ENCODE measurements at places on chromosomes 12 and 14.

DNA sequence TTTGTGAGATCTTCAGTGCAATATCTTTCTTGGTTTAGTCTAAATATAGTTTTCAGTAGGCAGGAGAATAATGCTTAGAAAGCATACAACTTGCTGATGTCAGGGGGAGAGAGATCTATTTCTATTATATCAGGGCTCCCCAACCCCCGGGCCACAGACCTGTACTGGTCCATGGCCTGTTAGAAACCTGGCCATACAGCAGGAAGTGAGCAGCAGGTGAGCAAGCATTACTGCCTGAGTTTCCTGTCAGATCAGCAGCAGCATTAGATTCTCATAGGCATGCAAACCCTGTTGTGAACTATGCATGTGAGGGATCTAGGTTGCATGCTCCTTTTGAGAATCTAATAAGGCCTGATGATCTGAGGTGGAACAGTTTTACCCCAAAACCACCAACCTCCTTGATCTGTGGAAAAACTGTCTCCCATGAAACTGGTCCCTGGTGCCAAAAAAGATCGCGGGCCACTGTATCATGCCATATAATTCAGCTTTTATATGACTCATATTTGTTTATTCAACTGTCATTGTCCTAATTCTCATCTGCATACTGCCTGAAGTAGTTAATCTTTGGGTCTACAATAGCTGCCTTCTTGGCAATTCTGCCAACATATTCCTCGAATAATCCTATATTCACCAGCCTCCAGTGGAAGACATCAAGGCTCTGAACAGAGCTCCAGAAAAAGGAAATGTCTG is 163.6 kb upstream of the DYRK2 start:
- DNase-seq: no peak

GRCh38 chr12:69383074-69383473 is 23.5 kb downstream of the YEATS4 start:
- DNase-seq: no peak

DNA sequence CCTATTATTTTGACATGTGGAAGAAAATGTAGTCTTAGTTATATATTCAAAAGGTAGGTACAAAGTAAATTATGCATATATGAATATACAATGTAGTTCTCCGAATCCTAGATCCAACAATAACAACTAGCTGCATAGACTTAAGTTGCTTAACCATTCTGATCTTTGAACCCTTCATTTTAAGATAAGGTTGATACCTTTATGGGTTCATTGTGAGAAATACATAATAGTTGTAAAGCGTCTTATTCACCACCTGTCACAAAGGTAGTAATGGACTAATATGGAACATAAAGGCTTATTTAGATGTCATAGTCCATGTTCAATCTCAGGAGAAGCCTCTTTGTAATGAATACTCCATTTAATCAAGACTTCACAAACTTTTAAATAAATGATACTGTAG is 263.6 kb downstream of the TMTC2 start:
- no peak for DNase-seq

GRCh38 chr14:63840981-63841380 is 11.8 kb upstream of the SYNE2 start:
- DNase-seq: no peak

GRCh38 chr14:64673748-64674147 is 30.5 kb upstream of the PLEKHG3 start:
- no peak for DNase-seq

- DNase-seq: no peak
Observed at GRCh38 chr14:93006567-93007051, 83.7 kb downstream of the CHGA start.

- no peak for DNase-seq
Observed at GRCh38 chr14:84826294-84826693, 703.6 kb upstream of the FLRT2 start.

- DNase-seq: no peak
Observed at GRCh38 chr12:102478405-102479098, 1.8 kb downstream of the IGF1 start.

- DNase-seq: no peak
Observed at GRCh38 chr12:91991399-91992187, 154.1 kb downstream of the BTG1 start.

DNA sequence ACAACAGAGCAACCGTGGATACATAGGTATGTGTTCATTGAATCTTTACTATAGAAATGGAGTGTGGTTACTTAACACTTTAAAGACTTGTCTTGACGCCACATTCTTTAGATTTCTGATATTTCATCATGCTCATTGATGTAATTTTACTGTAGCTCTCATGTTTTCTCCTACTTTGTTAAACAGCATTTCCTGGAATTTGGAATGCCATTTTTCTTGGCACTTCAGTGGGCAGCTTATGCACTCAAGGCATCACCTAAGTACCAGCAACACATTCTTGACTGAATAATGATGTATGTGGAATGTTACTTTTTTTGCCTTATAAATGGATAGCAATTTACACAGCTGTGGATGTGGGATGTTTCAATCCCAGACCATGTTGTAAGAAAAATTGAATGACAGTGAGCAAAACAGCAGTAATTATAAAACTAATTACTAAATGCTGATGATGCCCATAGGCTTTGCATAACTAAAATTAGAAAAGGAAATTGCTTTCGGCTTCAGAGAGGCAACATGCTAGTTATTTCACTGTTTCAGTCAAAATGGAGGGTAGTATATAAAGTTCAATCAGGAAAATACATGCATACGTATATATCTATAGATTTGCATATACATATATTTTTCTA is 298.5 kb downstream of the NPAS3 start:
- DNase-seq: no peak

DNA sequence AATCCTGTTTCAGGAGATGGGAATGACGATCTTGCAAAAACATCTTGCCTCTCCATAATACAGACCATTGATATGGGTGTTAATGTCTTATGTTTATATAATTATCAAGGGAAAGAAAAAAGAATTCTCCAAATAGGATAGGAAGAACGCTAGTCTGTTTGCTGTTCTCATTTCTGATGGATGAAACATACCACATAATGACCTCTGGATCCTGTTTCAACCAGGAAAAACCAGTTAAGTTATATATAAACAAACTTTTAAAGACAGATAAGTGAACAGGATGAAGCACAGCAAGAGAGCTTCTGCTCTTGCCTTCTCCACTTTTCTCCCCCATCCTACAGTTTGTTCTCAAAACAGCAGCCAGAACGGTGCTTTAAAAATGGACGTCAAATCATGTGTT is 27.8 kb downstream of the COQ6 start:
- no peak for DNase-seq

DNA sequence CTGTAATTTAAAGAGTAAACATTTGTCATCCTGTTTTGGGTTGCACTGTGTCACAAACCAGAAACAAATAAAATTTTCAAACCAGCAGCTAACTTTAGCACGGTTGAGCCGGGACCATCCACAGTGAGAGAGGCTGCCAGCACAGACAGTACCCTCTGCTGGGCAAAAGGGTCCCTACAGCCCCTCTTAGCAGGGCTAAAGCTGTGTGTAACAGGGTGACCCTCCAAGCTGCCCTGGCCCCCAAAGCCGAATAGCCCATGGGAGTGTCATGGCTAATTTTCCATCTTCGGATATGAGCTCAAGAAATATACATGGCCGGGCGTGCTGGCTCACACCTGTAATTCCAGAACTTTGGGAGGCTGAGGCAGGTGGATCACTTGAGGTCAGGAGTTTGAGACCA is 157.1 kb upstream of the GRIN2B start:
- DNase-seq: no peak

DNA sequence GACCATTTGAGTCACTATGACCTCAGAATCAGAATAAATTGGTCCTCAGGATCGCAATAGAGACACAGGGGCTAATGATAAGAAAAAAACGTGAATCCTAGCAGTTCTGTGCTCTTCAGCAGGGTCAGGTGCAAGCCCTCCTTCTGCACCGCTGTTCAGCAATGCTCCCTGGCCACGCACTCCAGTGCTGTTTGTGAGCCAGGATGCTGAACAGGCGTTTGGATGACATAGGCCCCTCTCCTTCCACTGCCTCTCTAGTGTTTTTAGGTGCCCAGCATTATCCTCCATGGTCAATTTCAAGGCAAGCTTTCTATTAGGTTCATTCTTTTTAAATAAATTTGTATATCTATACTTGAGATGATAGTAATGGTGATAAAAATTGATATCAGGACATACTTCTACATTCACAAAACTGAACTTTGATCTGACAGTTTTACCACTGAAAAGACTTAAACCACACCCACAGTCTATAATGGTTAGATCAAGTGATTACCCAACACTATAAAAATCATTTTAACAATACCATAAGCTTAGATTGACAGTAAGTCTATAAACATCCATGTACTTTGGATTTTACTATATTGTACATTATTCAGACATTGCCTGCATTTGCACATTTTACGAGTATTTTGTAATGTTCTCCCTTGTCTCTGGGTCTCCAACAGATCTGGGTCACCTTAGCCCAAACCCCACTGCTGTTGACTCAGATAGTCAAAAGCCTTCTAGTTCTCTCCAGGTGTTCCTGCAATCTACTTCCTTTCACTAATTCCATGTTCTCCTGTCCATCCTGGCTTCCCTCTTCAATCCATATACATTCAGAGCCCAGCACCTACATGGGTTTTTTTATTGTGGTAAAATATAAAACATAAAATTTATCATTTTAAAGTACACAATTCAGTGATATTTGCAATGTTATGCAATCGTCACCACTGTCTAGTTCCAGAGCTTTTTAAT is 114.9 kb upstream of the COCH start:
- DNase-seq: no peak

- no peak for DNase-seq
Observed at GRCh38 chr14:103699901-103700752, 15.1 kb downstream of the XRCC3 start.

DNA sequence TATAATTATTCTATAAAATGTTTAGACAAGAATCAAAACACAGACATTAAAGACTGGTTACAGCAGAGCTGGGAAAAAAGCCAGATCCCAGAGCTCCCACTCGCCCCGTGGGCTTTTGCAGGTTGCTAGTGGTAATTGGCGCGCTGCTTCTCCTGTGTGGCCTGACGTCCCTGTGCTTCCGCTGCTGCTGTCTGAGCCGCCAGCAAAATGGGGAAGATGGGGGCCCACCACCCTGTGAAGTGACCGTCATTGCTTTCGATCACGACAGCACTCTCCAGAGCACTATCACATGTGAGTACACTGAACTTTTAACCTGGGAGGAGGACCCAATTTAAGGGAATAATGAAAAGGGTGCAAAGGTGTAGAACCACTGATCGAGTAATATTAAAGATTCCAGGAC is 7.5 kb downstream of the TMEM52B start:
- DNase-seq: no peak

DNA sequence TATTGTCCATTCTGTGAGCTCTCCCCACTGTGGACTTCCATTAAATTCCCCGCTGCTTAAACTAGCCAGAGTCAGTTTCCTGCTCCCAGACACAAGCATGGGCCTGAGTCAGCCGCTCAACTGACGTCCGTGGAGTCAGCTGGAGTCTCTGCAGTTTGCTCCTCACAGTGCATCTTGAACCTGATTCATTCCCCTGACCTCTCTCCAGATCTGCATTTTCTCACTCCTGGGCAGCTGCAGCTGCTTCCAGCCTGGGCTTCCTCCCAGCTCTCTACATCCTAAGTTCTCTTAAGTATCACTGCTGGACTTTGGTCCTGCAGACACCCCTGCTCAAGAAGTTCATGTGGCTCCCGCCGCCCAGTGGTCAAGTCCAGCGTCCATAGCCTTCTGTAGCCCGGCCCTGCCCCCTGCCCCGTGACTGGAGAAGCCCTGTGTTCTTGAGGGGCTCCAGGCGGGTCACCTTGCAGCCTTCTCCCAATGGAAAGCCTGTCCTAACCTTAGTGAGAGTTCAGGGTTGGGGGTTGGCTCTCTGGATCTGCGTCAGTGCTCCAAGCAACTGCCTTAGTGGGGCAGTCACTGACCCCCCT is 20.0 kb downstream of the NFKBIA start:
- no peak for DNase-seq

GRCh38 chr12:82970614-82971013 is 283.9 kb downstream of the TMTC2 start:
- DNase-seq: no peak

DNA sequence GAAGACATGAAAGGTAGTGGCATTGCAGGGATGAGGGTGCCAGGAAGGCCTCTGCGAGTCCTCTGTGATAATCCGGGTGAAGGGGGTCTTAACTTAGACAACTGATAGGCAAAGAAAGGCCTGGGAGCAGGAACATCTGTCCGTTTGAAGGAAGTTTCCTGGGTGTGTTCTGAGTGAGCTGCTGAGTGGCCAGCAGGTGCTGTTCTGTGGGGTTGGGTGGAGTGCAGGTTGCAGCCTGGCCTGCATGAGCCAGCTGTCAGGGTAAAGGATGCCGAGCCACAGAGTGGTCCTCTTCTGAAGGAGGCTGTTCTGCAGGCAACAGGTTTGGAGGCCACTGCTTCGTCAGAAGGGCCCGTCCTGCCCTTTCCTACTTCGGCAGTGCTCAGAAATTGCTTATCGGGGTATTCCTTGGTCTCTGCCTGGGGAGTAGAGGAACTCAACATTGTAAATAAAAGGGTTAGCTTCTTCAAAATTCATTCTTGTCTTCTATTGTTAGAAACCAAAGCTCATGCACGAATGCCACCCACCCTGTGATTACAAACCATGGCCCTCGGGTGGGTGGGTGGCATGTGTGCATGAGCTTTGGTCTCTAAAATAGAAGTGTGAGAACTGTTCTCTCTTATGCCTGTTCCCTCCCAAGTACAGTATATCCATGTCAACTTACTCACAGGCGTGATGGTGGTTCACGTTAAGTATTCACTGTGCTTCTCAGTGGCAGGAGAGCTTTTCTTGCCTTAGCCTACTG is 118.9 kb downstream of the CHST11 start:
- DNase-seq: no peak

DNA sequence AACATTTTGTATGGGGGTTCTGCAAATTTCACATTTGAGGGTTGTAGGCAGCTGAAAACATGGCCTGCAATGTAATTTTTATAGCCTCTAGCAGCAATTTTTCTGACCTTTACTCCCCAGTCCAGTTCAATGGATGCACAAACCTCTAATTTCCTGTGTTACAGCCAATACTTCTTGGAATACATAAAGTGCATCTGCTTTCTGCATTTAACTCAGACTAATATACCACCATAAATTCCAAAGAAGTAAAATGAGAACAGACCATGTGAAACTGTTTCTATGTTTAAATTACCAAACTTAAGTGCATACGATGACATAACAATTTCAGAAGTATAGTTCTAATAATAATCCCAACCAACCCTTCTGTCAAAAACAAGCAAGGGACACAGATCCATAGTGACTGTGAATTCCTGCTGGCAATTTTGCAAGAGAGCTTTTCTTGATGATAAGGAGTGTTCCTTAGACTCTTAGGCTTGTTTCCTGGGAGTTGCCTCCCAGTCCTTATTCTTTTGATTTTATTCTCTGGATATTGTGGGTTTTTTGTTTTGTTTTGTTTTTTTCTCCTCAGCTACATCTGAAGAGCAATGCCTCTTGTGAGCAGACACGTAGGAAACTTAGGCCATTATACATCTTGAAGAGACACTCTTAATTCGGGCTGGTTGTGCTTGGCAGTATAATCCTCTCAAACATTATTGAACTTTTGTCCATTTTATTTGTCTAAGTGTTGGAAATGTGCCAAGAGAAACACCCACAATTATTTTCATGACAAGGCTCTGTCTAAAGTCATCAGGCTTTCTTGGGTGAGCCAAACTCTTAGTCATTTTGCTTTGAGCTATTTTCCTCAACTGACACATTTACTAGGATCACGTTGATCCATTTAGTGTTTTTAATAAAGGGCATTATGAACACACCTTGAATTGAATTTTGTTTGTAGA is 51.3 kb upstream of the RERGL start:
- DNase-seq: no peak

Measured in NCI-H1436 (cell line).